ENCODE measurements at places on chromosomes 5 and 9.

DNA sequence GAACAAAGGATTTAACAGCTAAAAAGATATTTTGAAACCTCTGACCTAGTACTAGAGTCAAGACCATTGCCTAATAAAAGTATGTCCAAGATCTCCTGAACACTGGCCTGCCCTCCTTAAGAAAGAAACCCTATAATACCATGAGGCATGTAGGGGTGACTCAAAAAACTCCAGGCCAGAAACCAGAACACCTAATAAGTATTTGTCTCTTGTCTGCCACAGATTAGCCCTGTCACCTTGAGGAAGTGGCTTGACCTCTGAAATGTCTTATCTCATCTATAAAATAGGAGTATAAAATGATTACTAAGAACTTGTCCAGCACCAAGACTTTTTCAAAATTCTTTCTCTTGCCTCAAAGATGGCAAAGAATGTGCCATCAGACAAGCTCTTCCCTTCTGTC lies 125.5 kb upstream of the RASGRF2 start:
- no peak for DNase-seq

DNA sequence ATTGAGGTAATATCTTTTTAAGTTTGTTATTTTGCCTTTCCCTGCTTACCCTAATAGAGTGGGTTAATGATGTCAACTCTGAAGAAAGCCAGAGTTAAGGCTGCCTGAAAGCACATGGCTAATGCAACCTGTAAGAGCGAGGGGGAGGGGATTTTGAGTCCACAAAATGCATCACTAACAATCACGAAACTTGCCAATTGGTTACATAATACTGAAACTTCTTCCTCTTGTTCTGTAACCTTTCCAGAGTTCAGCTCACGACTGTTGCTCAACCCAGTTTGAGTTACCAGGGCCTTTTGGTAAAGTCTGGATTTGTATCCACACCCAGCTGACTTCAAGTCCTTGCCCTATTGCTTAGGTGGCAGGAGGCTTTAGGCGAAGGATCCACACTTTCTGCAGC lies 308.8 kb downstream of the EFNA5 start:
- DNase-seq, result no peak

DNA sequence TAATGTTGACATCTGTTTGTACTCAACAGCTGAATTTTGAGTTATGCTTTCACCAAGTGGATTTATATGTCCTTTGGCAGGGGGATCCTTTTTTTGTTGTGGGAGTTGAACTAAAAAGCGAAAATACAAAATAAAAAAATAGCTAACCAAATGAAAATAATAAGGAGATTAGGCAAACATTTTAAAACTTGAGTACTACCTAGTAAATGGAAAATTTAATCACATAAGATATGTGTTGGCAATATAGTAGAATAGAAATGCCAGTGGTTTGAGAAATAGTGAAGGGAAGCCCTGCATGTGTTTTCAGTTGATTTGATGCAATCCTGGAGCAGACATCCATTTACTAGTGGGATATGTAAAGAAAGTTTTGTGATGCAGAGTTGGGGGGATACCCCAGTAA lies 98.0 kb downstream of the RASGRF2 start:
- no peak for DNase-seq

- DNase-seq, result no peak
Measured at GRCh38 chr5:132474881-132475496, 15.6 kb downstream of the IRF1 start.

GRCh38 chr5:136374638-136375037 lies 9.3 kb upstream of the TRPC7 start:
- no peak for DNase-seq

GRCh38 chr9:135794361-135794885 lies 92.4 kb downstream of the KCNT1 start:
- DNase-seq, result no peak

- DNase-seq, result no peak
Measured at GRCh38 chr5:149775785-149776184, 45.7 kb downstream of the PPARGC1B start.

GRCh38 chr9:107615321-107615720 lies 125.8 kb upstream of the KLF4 start:
- DNase-seq, result no peak

GRCh38 chr9:125707472-125707804 lies 430 bp upstream of the MAPKAP1 start:
- no peak for DNase-seq

- DNase-seq, result no peak
Measured at GRCh38 chr5:60504342-60504741, 195.6 kb downstream of the DEPDC1B start.

DNA sequence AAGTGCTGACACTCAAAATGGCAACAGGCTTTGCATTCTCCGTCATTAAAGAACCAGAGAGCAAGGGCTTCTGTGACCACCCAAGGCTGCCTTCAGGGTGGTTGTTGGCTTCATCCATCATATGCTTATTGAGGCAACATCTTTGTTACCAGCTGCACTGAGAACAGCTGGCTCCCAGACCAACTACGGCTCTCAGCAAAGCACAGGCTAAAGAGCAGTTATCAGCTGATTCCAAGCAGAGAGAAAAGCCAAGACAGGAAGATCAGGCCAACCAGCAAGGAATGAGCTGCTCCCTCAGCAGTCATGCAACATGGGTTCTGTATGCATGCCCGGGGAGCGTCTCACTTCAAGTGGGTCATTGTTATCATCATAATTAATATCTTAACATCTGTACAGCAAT lies 358.9 kb downstream of the ACTL7B start:
- DNase-seq, result no peak

GRCh38 chr9:19522558-19522957 lies 113.7 kb downstream of the ACER2 start:
- DNase-seq, result no peak

- DNase-seq, result no peak
Measured at GRCh38 chr5:161094411-161094810, 242.4 kb upstream of the ATP10B start.

- no peak for DNase-seq
Measured at GRCh38 chr5:151589878-151590570, 1.1 kb downstream of the FAT2 start.

- DNase-seq, result no peak
Measured at GRCh38 chr5:179369530-179369884, 24.2 kb upstream of the ADAMTS2 start.

- DNase-seq, result no peak
Measured at GRCh38 chr5:61177716-61178115, 15.4 kb upstream of the SMIM15 start.

DNA sequence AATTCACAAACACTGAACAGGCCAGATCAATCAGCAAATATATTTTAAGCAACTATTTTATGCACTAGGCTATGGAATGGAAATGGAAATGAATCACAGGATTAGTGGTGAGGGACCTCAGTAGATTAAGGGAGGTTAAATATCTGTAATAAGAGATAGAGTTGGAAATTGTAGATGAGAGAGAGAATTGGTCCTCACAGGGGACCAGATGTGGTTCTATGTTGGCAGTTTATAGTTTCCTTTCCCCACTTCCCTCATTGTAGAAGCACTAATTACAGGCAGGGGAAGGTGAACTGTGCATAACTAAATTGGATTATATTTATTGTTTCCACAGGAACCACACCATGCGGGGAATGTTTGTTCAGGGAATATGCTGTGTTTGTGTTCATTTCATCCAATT lies 496.2 kb downstream of the ARHGEF28 start:
- no peak for DNase-seq

- DNase-seq, result no peak
Measured at GRCh38 chr5:11384441-11385250, 519.6 kb downstream of the CTNND2 start.

GRCh38 chr5:5700549-5700948 lies 278.1 kb downstream of the ICE1 start:
- no peak for DNase-seq

DNA sequence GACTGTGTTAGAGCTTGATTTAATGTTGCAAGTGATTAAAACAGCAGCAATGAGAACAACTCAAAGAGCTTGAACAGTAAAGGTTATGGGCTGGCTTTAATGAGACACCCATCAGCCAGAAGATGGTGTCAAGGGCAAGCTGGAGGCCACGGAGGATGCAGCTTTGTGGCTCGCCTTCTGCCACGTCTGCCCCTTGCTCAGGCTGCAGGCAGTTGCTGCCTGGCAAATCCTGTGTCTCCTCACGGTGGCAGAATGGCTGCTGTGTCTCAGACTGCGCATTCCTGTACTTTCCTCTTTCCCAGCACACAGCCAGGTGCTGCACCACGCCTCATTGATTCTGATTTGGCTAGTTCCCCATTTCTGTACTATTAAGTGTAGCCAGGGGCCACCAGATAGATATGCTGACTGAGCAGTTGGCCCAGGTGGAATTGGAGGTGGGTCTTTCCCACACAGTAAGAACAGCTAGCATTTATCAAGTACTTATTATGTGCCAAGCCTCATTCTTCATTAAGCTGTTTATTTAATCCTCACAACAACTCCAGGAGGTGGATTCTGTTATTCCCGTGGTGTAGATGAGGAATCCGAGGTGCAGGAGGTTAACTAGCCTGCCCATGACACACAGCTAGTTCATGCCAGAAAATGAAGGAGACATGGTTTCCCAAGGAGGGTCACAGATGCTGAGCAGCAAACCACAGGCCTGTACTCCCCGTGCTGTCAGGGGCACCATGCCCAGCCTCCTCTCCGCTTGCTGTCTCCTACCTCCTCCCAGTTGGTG lies 3.5 kb downstream of the NXNL2 start:
- DNase-seq, result no peak

DNA sequence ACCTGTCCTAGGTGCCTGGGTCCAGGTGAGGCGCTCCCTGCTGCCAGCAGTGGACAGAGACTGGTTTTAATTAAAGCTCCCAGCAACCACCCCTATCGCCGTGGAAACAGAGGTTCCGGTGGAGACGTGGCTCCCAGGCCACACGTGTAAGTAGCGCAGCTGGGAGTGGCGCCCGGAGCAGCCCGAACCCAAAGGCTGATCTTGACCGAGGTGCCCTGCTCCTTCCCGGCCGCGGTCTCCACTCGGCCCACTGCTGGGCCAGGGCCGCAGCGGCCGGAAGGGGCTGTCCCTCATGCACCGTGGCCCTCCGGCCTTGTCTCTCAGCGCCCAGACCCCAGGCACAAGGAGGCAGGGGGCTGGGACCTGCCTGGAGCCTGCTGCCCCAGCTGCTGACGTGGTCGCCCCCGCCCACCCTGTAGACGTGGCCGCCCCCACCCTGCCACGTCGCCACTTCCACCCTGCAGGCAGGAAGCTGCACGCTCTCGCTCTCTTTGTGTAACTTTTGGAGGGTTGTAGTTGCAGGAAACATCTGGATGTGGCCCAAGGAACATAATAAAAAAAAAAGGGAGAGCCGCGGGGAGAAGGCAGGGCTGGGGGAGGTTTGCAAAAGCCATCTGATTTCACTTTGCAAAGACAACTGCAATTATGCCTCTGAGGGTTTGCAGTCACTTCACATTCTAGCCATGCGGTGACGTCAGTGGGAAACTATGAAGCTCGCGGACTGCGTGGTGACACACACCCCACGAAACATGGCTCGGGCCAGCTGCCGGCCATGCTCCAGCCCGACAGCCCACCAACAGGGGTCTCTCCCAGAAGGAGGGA lies 129.9 kb downstream of the RXRA start:
- DNase-seq, result peak; percentile 42

- no peak for DNase-seq
Measured at GRCh38 chr9:98906273-98907040, 37.2 kb upstream of the COL15A1 start.

GRCh38 chr9:76400534-76401096 lies 6.4 kb upstream of the RFK start:
- DNase-seq, result no peak

- DNase-seq, result no peak
Measured at GRCh38 chr9:35726931-35727330, 5.1 kb downstream of the TLN1 start.

- DNase-seq, result no peak
Measured at GRCh38 chr5:149153193-149153750, 12.0 kb downstream of the ABLIM3 start.

DNA sequence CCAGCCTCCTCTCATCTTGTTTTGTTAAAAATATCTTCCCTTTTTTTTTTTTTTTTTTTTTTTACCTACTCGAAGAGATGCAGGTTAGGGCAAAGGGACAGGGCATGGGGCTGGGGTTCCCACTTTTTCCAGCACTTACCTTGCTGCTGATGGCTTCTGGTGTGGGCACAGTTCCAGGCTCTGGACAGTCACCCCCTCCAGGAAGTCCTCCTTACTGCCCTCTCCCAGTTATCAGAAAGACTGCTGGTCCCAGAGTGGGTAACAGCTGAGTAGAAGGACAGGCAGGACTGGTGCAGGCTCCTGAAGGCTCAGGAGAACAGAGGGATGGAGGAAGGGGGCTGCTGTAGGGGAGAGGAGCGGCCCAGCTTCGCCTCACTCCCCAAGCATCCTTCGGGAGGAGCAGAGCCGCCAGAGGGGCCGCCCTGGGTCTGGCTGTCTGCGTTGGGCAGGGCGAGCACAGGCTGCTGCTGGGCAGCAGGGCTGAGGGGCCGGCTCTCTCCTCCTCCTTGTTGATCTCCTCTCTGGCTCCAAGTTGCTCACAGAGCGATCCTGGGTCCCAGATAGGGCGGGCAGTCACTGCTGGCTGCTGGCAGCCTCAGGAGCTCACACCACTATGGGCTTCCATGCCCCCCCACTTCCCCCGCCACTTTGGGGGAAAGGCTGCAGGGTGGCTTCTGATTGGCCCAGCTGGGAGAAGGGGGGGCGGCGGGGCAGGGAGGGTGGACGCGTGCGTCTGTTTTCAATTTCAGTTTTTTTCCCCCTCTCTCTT lies at the start of gene PDGFRB:
TSS of gene PDGFRB (minus strand) at position 588 of the 769 bp plus-strand sequence. CDS start 18,798 bp downstream, outside the sequence.
- no peak for DNase-seq

- no peak for DNase-seq
Measured at GRCh38 chr9:93896093-93896492, 59.1 kb downstream of the BARX1 start.

DNA sequence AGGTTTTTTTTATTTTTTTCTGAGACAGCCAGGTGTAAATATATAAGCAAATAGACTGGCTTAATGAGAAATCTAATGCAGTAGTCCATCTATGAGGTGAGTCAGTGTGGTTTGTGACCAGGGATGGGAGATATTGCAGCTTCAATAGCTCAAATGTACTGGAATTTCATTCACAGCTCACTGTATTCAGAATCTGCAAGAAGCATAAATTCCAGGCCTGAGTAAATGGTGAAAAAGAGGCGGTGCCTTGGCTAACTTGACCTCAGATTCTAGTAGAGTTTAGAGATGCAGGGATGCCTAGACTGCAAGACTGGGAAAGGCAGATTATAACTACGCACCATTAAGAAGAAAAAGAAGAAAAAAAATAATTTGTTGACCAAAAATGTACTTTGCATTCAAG lies 151.9 kb upstream of the SMC2 start:
- no peak for DNase-seq

GRCh38 chr9:134061688-134062371 lies 6.0 kb downstream of the BRD3 start:
- DNase-seq, result no peak

GRCh38 chr5:1879292-1880263 lies 3.1 kb downstream of the IRX4 start:
- DNase-seq, result no peak

- DNase-seq, result no peak
Measured at GRCh38 chr9:110391826-110392485, 54.3 kb upstream of the TXNDC8 start.

- no peak for DNase-seq
Measured at GRCh38 chr5:96316017-96316416, 117.0 kb downstream of the PCSK1 start.

- no peak for DNase-seq
Measured at GRCh38 chr9:118367383-118367782, 663.2 kb downstream of the TLR4 start.

GRCh38 chr5:126976520-126977172 lies 53.7 kb downstream of the MARCHF3 start:
- DNase-seq, result no peak

- DNase-seq, result no peak
Measured at GRCh38 chr5:103901885-103902284, 339.3 kb upstream of the NUDT12 start.

All from stimulated activated CD4-positive, alpha-beta T cell treated with anti-CD3 and anti-CD28 coated beads, Interleukin-1b, Interleukin-23, amount 100 ng/mL, for 1 hour (primary cell).